ENCODE measurements at places on chromosomes 13 and 19. TPM values are rescaled to one million over a fixed set of nuclear protein-coding genes. Genes with fewer than 3 reads are reported as not detected.
A peak's percentile ranks its signal among the peaks of the same experiment; 100 is the strongest.

- H3K36me3 ChIP-seq, result no peaks in the 10 kb centered on the region
- peaks cover 14% of the 10 kb centered on the region for H3K4me1 ChIP-seq
- no peak overlapping the region for H3K27ac ChIP-seq
- no peak overlapping the region for H3K4me3 ChIP-seq
- DNase-seq, result no peak
- no peaks in the 10 kb centered on the region for H3K27me3 ChIP-seq
These were observed 15.9 kb upstream of the DNAJC3 start for GRCh38 chr13:95660981-95661581.

GRCh38 chr19:30711296-30711695, 339.1 kb downstream of the ZNF536 start:
- H3K4me1 ChIP-seq, result no peaks in the 10 kb centered on the region
- no peak overlapping the region for H3K4me3 ChIP-seq
- peaks cover 63% of the 10 kb centered on the region for H3K27me3 ChIP-seq
- no peak for DNase-seq

DNA sequence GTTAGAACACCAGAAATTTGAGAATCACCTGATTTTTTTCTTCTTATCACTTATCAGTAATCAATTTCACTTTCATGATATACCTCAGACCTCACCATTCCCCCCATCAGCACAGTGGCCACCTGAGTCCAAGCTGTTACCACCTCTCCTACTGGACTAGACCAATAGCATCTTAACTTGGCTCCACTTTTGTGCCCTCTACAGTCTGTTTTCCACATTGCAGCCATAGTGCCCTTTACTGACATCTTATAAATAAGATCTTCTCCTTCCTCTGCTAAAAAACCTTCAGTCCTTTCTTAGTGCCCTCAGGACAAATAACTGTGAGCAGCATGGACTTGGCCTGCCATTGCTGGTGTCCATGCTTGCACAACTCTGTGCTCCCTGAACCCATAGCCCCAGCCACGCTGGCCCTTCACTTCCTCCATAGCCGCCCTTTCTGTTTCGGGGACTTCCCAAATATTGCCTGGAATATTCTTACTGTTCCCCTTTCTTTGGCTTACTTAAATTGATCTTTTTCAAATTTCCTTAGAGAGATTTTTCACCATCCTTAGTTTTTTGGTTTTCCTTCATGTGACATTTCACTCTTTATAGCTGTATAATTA, 380.8 kb downstream of the LMO7 start:
- no peak overlapping the region for H3K4me3 ChIP-seq
- no peak overlapping the region for H3K27ac ChIP-seq
- no peaks in the 10 kb centered on the region for H3K4me1 ChIP-seq
- H3K27me3 ChIP-seq, result no peaks in the 10 kb centered on the region
- DNase-seq, result peak; percentile 8
- H3K36me3 ChIP-seq, result no peaks in the 10 kb centered on the region

- no peak for DNase-seq
- H3K4me1 ChIP-seq, result no peaks in the 10 kb centered on the region
- H3K4me3 ChIP-seq, result no peak overlapping the region
- no peaks in the 10 kb centered on the region for H3K36me3 ChIP-seq
- no peak overlapping the region for H3K27ac ChIP-seq
- peaks cover 72% of the 10 kb centered on the region for H3K27me3 ChIP-seq
These were observed 16.8 kb downstream of the CLEC17A start for GRCh38 chr19:14599548-14600147.

- H3K4me3 ChIP-seq, result no peak overlapping the region
- no peak overlapping the region for H3K27ac ChIP-seq
- DNase-seq, result no peak
These were observed 3.8 kb downstream of the RFXAP start for GRCh38 chr13:36822785-36823184.

GRCh38 chr13:44116562-44117332, 237.0 kb downstream of the LACC1 start:
- no peak overlapping the region for H3K4me3 ChIP-seq
- no peaks in the 10 kb centered on the region for H3K4me1 ChIP-seq
- DNase-seq, result no peak
- H3K27ac ChIP-seq, result no peak overlapping the region

DNA sequence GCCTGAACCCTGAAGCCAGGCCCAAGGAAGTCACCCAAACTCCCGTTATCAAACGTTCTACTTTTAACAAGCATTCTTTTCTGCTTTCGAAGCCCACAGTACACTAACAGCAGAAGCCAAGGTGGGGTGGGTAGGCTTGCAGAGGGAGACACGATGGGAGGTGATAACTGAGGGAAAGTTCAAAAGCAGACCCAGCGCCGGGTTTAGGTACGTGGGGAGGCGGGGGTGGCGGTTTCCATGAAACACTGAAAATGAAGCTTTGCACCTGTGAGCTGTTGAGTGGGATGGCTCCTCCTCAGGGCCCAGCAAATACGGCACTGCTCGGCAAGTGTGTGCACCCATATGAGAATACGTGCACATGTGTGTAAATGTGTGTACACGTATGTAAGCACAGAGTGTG, 49.8 kb downstream of the KLF2 start:
- H3K27me3 ChIP-seq, result no peaks in the 10 kb centered on the region
- DNase-seq, result no peak
- no peaks in the 10 kb centered on the region for H3K4me1 ChIP-seq
- H3K27ac ChIP-seq, result no peak overlapping the region
- no peaks in the 10 kb centered on the region for H3K36me3 ChIP-seq

DNA sequence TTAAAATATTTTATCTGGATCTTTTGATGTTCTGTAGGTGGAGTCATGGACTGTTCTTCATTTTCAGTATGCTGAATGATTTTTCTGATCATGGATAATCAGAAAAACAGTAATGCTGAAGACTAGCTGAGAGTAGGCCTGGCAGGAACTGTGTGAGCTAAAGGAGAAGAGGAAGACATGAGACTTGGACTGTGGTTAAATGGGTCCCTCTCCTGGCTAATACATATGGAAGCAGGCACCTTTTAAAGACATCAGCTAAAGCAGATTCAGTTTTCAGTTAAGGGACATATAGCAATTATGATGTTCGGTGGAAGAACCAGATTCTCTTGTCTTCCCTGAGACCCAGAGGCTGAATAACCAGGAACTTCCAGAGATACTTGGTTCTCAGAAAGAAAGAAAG, 169.4 kb downstream of the OLFM4 start:
- H3K4me1 ChIP-seq, result no peaks in the 10 kb centered on the region
- no peaks in the 10 kb centered on the region for H3K27me3 ChIP-seq
- no peaks in the 10 kb centered on the region for H3K36me3 ChIP-seq

- no peak overlapping the region for H3K4me3 ChIP-seq
- no peaks in the 10 kb centered on the region for H3K36me3 ChIP-seq
- H3K4me1 ChIP-seq, result no peaks in the 10 kb centered on the region
- peaks cover 76% of the 10 kb centered on the region for H3K27me3 ChIP-seq
- DNase-seq, result no peak
These were observed 44.7 kb upstream of the SIAH3 start for GRCh38 chr13:45896285-45896684.

DNA sequence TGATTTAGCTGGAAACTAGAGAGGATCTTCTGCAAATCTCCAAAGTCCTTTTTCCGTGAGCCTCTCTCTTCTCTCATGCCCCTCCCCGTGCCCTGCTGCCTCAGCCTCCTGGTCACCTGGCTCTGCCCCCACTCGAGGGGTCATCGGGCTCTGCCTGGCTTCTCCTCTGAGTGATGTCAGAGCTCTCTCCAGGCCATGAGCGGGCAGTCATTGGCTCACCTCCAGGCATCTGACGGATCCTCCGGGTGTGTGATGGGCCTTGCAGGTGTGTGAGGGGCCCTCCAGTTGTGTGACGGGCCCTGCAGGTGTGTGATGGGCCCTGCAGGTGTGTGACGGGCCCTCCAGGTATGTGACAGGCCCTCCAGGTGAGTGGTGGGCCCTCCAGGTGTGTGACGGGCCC, 10.3 kb upstream of the GAS6 start:
- no peak overlapping the region for H3K4me3 ChIP-seq
- no peaks in the 10 kb centered on the region for H3K36me3 ChIP-seq
- DNase-seq, result no peak
- no peaks in the 10 kb centered on the region for H3K27me3 ChIP-seq
- H3K4me1 ChIP-seq, result no peaks in the 10 kb centered on the region

DNA sequence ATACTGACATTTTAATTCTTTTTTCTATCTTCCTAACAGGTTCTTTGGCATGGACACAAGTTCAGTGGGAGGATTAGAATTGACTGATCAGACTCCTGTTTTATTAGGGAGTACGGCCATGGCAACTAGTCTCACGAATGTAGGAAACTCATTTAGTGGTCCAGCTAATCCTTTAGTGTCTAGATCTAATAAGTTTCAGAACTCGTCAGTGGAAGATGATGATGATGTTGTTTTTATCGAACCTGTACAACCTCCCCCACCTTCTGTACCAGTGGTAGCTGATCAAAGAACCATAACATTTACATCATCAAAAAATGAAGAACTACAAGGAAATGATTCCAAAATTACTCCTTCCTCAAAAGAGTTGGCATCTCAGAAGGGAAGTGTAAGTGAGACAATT, 34.5 kb downstream of the ZMYM2 start:
- H3K27me3 ChIP-seq, result no peaks in the 10 kb centered on the region
- DNase-seq, result no peak
- peaks cover 24% of the 10 kb centered on the region for H3K36me3 ChIP-seq
- H3K4me3 ChIP-seq, result no peak overlapping the region

GRCh38 chr13:106314417-106314816, 221.0 kb downstream of the EFNB2 start:
- H3K4me1 ChIP-seq, result peaks cover 17% of the 10 kb centered on the region
- H3K4me3 ChIP-seq, result no peak overlapping the region
- no peaks in the 10 kb centered on the region for H3K27me3 ChIP-seq
- H3K27ac ChIP-seq, result no peak overlapping the region
- H3K36me3 ChIP-seq, result no peaks in the 10 kb centered on the region

DNA sequence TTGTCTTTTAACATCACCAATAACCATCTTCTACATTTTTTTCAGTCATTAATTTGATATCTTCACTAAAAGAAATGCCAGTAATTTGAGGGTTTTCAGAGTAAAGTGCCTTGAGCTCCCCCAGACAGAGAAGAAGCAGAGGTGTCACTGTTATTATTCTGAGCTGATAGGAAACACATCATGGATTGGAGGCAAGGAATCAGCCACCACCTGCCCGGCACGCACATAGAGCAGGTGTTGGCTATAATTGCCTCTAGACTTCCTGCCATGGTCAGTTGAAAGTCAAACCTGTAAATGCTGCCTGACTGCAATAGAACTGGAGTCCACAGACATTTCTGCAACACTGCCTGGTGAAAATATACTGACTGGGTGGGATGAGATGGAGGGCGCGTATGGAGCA, 776.6 kb downstream of the UQCRFS1 start:
- H3K27me3 ChIP-seq, result peaks cover 46% of the 10 kb centered on the region
- H3K36me3 ChIP-seq, result no peaks in the 10 kb centered on the region
- DNase-seq, result no peak
- no peaks in the 10 kb centered on the region for H3K4me1 ChIP-seq

DNA sequence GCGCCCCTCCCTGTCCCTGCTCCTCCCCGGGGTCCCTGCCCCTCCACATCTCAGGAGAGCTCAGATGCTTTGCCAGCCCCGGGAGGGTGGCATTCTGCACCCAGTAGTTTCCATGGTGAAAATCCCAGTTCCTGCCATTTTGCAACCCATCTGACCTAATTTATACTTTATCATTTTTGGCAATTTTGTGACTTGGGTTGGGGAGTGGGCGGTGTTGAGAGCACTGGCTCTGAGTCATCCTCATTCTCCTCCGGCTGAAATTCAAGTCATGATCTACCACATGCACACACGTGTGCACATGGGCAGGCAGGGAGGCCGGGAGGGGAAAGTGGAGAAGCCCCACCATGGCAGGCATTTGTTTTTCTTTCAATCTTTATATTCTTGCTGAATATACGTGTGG, 208.6 kb downstream of the URI1 start:
- H3K27me3 ChIP-seq, result peaks cover 98% of the 10 kb centered on the region
- H3K36me3 ChIP-seq, result no peaks in the 10 kb centered on the region
- DNase-seq, result no peak
- no peak overlapping the region for H3K27ac ChIP-seq
- H3K4me3 ChIP-seq, result no peak overlapping the region

FAM124A gene
- total RNA-seq, result not detected

MLLT1 gene
- 36.8 TPM for total RNA-seq

CABP5 gene
- not detected for total RNA-seq

IL17D gene
- total RNA-seq, result 0.35 TPM

MISP3 gene
- total RNA-seq, result 6.7 TPM
